RWPE2 (cell line): ENCODE measurements at places on chromosomes 6 and 20.
A peak's percentile ranks its signal among the peaks of the same experiment; 100 is the strongest.

DNA sequence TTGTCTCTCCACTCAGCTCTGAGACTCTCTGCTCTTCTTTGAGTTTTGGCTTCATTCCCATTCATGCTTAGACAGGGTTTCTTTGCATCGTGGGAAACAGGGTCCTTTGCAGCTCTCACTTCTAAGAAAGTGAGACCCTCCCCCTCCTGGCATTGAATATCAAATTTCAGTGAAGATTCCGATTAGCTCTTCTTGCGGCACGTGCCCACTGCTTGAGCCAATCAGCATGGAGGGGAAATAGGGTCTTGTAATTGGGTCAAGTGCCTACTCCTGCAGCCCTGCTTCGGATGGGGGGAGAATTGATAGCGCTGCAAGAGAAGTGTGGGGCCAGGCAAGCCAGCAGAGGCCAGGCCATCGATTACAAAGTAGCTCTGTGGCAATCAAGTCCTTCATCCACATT is 69.6 kb downstream of the TFAP2C start:
- no peaks in the 10 kb centered on the region for H3K36me3 ChIP-seq
- no peak for DNase-seq
- H3K4me1 ChIP-seq: no peaks in the 10 kb centered on the region
- no peaks in the 10 kb centered on the region for H3K27me3 ChIP-seq
- H3K4me3 ChIP-seq: no peak overlapping the region

DNA sequence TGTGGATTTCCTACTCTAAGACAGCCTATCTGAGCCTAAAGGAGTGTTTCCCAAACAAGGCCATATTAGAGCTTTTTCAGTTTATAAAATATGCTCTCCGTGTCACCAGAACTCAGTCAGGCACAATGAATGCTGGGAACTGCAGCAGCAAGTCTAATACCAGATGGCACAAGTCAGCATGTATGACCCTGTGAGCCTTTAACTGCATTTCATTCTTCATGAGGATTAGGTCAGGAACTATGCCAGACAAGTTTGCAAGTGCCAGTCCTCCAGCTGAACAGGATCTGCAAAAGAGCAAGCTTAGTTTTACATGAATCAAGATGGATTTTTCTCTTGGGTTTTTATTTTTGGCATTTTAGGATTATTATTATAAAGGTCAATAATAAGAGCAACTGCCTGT is 66.7 kb upstream of the SAMD5 start:
- H3K4me1 ChIP-seq: no peaks in the 10 kb centered on the region
- H3K27ac ChIP-seq: no peak overlapping the region
- no peak for DNase-seq
- no peaks in the 10 kb centered on the region for H3K36me3 ChIP-seq
- H3K4me3 ChIP-seq: no peak overlapping the region

DNA sequence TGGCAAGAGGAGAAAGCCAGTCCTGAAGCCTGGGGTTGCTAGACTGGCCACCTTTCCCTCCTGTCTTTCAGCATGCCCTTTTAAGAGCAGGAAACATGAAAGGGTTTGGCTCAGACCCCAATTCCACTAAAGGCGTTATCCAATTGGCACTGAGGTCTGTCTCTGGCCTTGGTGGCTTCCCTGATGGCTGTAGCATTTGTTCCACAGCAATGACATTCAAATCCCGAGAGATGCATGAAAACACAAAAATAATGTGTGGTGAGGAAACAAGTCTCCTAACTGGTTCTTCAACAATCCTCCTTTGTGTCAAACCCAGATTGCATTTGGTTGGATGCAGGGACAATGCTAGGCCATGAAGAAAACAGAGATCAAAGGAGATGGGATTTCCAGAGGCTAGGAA is 56.5 kb upstream of the ADTRP start:
- no peak overlapping the region for H3K27ac ChIP-seq
- H3K27me3 ChIP-seq: no peaks in the 10 kb centered on the region
- no peaks in the 10 kb centered on the region for H3K36me3 ChIP-seq
- no peak for DNase-seq

- H3K4me1 ChIP-seq: no peaks in the 10 kb centered on the region
- H3K27me3 ChIP-seq: no peaks in the 10 kb centered on the region
- no peak for DNase-seq
- no peak overlapping the region for H3K4me3 ChIP-seq
Measured at GRCh38 chr6:124441450-124441849, 520.8 kb upstream of the RNF217 start.

DNA sequence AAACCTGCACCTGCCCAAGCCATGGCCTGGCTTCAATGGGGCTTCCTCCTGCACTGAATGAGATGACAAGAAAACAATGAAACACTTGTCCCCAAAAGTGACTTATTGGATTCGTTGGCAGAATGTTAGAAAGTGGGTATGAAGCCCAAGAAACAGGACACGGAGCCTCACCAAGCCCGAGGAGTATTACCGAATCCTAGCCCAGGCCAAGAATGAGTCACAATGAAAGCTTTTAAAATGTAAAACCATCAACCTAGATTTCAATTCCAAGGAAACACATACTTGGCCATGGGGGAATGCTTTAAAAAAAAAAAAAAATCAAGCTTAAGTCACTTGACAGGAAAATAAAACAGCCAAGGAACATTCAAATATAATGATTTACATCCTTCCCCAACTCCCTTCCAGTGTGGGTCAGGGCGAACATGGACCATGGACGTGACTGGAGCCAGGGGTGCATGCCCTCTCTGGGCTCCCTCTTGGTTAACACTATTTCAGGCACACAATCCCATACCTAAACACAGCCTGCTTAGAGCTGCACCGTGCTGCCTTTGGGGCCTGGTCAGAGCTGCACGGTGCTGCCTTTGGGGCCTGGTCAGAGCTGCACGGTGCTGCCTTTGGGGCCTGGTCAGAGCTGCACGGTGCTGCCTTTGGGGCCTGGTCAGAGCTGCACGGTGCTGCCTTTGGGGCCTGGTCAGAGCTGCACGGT is 3.1 kb upstream of the STX16 start:
- peaks cover 3% of the 10 kb centered on the region for H3K36me3 ChIP-seq
- DNase-seq: peak; percentile 66
- H3K27me3 ChIP-seq: no peaks in the 10 kb centered on the region
- H3K4me1 ChIP-seq: peaks cover 17% of the 10 kb centered on the region

GRCh38 chr6:51934098-51934497 is 153.3 kb downstream of the PKHD1 start:
- no peaks in the 10 kb centered on the region for H3K36me3 ChIP-seq
- H3K4me1 ChIP-seq: no peaks in the 10 kb centered on the region
- H3K27me3 ChIP-seq: peaks cover 4% of the 10 kb centered on the region

GRCh38 chr6:106772270-106773142 is 143.1 kb downstream of the QRSL1 start:
- H3K4me1 ChIP-seq: no peaks in the 10 kb centered on the region
- H3K4me3 ChIP-seq: no peak overlapping the region
- H3K36me3 ChIP-seq: no peaks in the 10 kb centered on the region
- no peaks in the 10 kb centered on the region for H3K27me3 ChIP-seq
- no peak for DNase-seq

DNA sequence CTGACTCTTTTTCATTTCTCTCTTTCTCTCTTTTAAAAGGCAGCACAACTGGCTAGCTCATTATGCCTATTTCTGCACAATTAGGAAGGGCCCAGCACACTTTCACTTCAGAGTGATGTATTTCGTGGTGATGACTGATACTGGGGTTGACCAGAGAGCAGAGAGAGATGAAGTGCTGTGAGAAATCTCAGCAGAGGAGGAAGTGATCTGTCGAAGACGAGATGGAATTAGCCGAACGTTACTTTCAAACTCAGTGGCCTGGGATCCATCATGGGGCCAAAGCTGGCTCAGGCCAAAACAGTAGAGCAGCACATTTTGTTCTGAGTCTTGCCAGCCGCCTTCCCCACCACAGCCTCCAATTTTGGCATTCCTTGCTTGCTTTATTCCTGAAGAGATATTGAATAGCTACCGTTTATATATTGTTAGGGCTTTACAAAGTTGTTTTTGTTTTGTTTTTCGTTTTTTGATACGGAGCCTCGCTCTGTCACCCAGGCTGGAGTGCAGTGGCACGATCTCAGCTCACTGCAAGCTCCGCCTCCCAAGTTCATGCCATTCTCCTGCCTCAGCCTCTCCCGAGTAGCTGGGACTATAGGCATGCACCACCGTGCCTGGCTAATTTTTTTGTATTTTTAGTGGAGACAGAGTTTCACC is 213.2 kb upstream of the ECI2 start:
- H3K36me3 ChIP-seq: no peaks in the 10 kb centered on the region
- no peak for DNase-seq
- peaks cover 25% of the 10 kb centered on the region for H3K4me1 ChIP-seq
- no peak overlapping the region for H3K4me3 ChIP-seq
- no peaks in the 10 kb centered on the region for H3K27me3 ChIP-seq
- H3K27ac ChIP-seq: no peak overlapping the region

DNA sequence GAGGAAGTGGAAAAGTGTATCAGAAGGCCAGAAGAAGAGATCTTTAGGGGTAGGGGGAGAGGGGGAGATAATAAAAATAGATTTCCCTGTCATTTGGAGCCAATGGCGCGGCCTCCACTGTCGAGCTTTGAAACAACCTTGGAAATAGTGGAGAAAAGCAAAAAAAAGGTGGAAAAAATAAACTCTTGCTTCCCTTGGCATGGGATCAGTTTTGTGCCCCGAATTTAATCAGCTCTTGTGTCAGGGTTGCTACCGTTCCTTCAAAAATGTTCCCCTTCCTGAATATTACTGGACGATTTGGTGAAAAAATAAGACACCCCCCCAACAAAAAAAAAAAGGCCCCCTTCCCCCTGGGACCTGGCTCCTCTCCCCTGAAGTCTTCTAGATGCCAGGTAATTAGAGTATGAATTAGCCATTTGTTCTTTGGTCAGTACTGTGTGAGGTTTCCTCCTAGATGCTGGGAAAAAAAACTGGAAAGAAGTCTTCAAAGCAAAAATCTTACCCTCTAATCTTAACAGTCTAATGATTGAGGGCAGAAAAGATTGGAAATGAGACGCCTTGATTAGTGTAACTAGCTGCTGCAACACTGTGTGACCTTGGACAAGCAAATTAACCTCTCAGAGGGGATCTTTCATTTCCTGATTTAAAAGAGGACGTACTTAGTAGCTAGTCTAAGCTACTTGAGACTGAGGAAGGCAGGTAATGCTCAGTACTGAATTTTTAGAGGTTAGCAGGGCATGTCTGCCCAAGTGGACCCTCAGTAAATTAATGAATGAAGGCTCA is 872 bp upstream of the RBM39 start:
- peak overlapping the region; percentile 86 for H3K27ac ChIP-seq
- no peaks in the 10 kb centered on the region for H3K27me3 ChIP-seq
- peaks cover 40% of the 10 kb centered on the region for H3K36me3 ChIP-seq
- DNase-seq: no peak

- no peak overlapping the region for H3K4me3 ChIP-seq
- H3K4me1 ChIP-seq: peaks cover 9% of the 10 kb centered on the region
- DNase-seq: no peak
- H3K27me3 ChIP-seq: no peaks in the 10 kb centered on the region
Measured at GRCh38 chr6:13695252-13695651, 16.4 kb downstream of the RANBP9 start.

- no peak overlapping the region for H3K27ac ChIP-seq
- H3K4me3 ChIP-seq: no peak overlapping the region
- H3K36me3 ChIP-seq: no peaks in the 10 kb centered on the region
- H3K27me3 ChIP-seq: no peaks in the 10 kb centered on the region
Measured at GRCh38 chr20:39800111-39800510, 838.0 kb downstream of the DHX35 start.

DNA sequence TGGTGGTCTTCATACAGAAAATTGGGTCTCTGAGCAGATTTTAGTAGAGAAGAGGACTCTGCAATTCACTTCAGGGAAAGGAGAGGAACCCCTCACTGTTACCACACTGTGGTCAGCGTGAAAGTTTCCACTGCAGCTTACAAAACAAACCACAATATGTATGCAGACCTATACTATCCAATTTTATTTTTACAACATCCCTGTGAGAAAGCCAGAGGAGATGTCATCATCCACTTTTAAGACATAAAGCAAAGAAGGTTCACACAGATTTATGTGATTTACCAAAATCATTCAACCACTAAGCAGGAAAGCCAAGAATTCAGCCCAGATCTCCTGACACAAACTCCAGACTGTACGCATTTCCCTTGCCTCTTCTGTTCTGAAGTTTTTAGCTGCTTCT is 442.4 kb downstream of the FRK start:
- H3K4me3 ChIP-seq: no peak overlapping the region
- DNase-seq: no peak
- no peaks in the 10 kb centered on the region for H3K36me3 ChIP-seq

DNA sequence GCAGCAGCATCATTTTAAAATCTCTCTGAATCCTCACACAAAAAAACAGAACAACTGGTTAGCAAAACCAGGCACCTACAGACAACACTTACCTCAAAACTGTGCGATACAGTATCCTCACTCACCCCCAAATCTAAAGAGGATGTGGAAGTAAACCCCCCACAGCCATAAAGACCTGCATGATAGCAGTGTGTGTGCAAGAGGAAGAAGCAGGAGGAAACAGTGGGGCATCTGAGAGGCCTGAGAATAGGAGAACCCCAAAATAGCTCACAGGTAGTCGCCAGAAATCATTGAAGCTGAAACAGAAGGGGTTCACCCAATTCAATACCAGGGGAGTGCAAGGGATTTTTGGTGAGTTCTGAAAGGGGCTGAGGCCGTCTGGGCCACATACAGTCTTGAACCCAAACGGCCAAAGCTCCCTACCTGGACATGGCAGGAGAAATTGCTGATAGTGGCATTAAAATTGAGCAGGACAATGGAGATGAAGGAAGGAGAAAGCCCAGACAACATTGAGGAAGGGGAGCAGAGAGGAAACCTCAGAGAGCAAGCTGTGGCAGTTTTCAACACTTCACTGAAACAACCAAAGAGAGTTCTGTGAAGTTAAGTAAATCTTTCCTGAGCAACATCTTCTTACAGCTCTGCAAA is 129.7 kb downstream of the FIG4 start:
- no peak for DNase-seq
- no peaks in the 10 kb centered on the region for H3K4me1 ChIP-seq
- no peaks in the 10 kb centered on the region for H3K27me3 ChIP-seq
- no peaks in the 10 kb centered on the region for H3K36me3 ChIP-seq
- H3K27ac ChIP-seq: no peak overlapping the region
- H3K4me3 ChIP-seq: no peak overlapping the region

GRCh38 chr6:97110149-97110548 is 172.9 kb downstream of the MMS22L start:
- DNase-seq: no peak
- H3K27me3 ChIP-seq: peaks cover 4% of the 10 kb centered on the region
- H3K27ac ChIP-seq: no peak overlapping the region
- no peak overlapping the region for H3K4me3 ChIP-seq
- no peaks in the 10 kb centered on the region for H3K4me1 ChIP-seq

DNA sequence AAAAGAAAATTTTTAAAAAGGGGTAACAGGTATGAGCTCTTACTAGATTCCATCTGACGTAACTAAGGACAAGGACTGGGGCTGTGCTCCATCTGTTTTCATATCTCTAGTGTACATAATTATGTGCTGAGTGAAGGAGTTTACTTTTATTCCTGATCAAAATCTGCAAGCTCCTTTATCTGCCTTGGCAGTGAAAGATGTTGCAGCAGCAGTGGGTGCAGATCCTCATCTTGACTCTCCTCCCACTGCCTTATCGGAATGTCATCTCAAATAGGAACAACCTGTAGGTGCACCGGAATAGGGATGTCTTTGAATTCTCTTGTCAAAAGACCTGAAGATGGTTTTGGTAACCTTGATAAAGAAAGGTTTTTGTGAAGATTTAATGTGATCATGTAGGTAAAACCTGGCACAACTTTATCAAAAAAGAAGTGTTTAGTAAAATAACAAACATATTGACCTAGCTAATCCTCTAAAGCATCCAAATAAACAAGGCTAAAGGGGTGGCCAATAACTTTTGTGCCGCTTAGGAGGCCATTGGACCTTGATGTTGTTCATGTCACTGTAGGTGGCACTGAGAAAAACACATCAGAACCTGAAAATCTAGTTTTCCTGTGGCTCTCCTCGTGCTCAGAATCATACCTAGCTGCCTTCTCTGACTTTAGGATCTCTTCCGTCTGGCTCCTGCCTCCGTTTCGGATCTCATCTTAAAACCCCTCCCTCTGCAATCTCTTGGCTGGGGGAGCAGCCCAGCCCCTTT is 19.0 kb upstream of the SLC16A10 start:
- H3K4me3 ChIP-seq: no peak overlapping the region
- no peaks in the 10 kb centered on the region for H3K27me3 ChIP-seq
- DNase-seq: no peak
- H3K27ac ChIP-seq: no peak overlapping the region
